ENCODE measurements at places on chromosomes 1 and 21.

- DNase-seq, result no peak
Observed at GRCh38 chr1:55993646-55994318, 585.6 kb downstream of the PLPP3 start.

DNA sequence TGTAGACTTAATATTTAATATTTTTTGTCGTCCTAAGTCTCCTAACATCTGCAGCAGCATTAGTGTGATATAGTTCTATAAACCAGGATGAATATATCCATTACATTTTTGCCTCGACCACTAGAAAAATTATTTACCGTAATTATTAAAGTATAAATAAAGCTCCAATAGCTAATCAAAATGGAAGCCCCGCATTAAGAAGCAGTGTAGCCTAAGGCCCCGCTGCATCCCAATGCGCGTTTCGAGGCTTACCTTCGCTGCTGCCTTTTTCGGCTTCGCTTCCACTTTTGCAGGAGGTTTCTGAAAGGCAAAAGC, 891 bp downstream of the HMGN1 start:
- DNase-seq, result no peak

GRCh38 chr1:18204575-18204974, 97.0 kb downstream of the IGSF21 start:
- no peak for DNase-seq

GRCh38 chr1:36465731-36466369, 1.7 kb upstream of the MRPS15 start:
- DNase-seq, result no peak

DNA sequence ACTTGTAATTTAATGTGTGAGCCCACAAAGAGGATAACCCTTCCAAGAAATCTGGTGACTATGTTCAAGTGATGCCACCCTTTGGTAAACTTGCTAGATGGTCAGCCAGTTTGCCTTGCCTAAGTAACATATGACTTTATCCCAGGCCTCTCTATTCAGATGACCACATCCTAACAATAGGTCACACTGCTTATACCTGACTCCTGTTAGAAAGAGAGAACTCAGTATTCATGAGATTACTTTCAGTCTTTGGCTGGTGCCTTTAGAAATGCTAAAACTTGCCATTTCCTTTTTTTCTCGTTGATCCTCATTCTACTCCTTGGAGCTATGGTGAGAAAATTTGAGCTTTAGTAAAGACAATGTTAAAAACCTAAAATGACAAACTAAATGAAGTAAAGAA, 28.5 kb upstream of the SERBP1 start:
- DNase-seq, result no peak

- DNase-seq, result no peak
Observed at GRCh38 chr1:173176246-173176645, 30.9 kb downstream of the TNFSF4 start.

Data from kidney epithelial cell (primary cell).